ENCODE measurements at places on chromosomes 7 and 10.

DNA sequence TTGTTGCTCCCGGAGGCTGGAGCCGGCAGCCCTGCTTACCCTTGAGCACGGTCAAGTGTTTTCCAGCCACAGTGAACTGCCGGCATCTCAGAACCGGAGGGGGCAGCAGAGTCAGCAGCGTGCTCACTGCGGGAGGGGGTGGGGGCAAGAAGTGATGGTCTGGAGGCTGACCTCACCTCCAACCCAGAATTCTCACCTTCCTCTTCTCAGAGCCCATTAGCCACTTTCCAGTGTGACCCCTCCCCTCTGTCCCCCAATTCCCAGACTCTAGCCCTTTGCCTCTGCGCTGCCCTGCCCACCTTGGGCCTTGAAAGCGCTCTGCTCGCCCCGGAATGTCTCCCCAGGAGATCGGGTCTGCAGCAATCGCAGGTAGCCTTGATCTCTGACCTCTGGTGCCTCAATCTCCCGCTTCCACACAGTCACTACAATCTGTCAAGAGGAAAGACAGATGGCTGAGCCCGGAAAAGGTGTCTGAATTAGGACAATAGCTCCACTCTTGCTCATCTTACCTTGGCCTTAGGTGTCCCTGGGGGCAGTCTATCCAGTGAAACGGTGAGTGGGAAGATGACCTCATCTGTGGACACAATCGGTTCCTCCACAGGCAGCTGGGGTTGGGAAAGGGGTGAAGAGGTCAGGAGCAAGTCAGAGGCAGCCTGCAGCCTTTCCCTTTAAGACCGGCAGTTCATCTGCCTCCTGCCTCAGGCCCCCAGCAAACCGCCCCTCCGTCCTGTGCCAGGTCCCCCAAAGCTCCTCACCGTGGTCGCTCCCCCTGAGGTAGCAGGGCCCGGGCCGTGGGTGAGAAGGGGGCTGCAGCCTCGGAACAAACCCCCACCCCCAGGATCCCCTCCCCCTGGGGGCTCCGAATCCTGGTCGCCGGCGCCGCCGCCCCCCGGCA is 942 bp downstream of the TRAPPC14 start:
- peak; percentile 67 for DNase-seq

DNA sequence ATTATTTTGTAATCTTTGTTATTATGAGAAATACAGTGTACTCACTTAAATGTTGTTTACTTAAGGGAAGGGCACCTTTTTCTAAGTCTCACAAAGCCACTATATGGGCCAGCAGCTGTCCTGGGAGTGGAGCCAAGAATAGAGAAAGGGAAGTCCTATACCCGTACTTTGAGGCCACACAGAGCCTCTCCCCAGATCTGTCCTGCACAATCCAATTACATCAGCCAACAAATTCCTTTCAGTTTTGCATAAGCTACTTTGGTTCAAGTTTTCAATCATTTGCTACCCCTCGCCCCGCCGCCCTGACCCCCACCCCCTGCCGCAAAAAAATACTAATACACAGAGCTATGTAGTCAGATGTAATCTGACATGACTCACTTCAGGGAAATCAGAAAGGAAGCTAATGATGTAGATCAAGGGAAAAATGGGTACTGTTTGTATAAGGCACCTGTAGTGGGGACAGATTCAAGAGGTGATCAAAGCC is 297.4 kb upstream of the NEBL start:
- DNase-seq = peak; percentile 85

- peak; percentile 21 for DNase-seq
These were observed 52.6 kb downstream of the GTF2I start for GRCh38 chr7:74709880-74710671.

DNA sequence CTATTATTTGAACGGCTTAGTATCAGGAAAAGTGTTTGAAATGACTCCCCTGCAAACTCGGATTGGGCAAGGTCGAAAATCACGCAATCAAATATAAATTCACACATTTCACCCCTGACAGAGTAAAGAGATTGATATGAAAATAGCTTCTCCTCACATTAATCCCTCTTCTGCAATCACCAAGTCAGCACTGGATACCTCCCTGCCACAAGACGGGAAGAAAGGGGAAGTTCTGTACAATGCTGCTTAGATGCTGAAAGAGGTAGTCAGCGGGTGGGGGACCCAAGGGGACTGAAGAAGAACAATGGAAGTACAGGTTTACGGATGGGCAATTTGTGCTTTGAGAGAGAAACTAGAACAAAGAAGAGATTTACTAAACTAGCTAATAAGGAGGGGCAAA is 72.0 kb upstream of the ANK3 start:
- DNase-seq = no peak

DNA sequence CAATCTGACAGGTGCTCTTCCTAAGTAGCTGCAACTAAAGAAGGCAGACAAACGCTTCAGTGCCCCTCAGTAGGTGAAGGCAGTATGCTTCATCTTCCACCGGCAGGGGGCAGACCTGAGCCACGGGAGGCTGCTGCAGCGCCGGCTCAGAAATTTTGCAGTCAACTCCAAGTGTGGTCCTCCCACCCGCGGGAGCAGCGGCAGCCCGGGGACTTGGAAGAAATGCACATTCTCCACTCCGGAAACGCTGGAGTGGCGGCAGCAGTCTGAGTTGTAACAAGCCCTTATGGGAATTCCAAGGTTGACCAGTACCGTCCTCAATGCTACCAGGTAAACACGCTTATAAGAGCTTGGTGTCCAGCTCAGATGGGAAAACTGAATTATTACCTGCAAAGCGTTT is 3.4 kb downstream of the IGFBP3 start:
- DNase-seq = peak; percentile 81

DNA sequence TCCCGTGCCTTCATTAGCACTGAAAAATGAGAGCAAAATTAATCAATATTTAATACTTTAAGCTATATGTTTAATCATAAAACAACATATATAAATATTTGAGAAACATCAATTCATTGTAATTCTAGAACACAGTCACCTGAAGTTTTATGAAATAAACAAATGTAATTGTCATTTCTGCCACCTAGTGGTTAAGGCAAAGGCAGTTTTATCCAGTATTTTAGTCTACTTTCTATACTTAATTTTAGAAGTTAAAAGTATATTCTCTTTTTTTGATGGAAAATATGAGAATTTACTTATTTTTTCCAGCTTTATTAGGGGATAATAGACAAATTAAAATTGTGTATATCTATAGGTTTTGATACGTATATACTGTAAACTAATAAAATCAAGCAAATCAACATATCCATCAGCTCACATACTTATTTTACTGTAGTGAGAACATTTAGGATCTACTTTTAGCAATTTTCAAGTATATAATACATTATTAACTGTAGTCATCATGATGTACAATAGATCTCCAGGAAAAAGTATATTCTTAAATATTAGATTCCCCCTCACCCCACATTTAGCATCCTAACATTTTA is 16.9 kb downstream of the PCGF6 start:
- peak; percentile 58 for DNase-seq

DNA sequence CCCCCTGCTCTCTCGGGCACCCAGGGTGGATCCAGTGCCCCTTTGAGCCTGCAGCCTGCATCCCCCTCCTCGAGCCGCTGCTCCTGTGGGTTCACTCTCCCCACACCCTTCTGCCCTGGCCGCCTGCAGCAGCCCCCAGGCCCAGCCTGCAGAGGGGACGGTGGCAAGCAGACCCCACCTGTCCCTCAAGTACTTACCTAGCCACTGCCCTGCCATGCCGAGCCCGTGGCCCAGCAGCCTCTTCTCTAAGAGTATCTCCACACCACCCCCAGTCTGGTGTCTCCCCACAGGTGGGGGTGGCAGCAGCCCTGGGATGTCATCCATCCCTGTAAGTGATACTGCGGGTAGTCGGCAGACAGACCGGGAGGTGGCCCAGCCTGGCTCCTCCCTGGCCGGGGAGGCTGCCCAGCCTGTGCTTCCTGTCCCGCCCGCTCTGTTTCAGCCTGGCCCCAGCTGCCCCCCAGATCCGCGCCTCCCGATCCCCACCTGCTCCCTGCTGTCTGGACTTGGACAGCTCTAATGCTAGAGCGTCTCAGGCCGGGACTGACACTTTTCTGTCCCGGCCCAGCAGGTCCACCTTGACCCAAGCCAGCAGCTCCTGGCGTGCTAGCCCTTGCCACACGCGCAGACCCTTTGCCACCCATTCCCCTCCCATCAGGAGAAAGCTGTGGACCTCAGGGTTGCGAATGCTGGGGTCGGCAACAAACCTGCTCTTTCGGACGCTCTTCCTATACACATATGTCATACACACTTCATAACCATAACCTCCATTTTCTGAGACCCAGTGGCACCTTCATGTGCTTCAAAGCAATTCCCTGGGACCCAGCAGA is 25.0 kb downstream of the YKT6 start:
- DNase-seq = no peak

GRCh38 chr7:155263581-155264143 is 34.0 kb upstream of the INSIG1 start:
- no peak for DNase-seq

DNA sequence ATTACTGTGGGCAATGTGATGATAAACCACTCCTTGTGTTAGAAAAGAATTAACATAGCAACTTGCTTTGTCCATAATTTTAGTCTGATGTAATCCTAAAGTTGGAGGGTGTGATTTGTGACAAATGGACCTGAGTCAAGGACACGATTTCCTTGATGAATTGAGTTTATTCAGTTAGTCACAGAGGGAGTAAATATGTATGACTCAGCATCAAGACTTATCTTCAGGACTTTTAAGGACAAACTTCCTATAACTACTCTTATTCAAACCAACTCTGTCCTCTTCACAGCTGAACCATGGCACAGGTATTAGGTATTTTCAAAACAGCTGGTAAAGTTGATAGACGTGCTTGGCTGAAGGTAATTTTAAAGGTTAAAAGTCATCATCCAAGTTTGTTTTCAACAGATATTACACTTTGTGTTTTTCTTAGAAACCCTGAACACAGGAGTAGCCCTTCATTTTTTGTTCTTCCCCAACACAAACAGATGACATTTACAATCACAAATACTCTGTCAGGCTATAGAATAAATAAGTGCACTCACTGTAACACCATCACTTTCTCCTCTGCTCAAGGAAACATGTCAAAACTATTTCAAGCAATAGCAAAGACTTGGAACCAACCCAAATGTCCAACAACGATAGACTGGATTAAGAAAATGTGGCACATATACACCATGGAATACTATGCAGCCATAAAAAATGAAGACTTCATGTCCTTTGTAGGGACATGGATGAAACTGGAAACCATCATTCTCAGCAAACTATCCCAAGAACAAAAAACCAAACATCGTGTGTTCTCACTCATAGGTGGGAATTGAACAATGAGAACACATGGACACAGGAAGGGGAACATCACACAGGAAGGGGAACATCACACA is 54.5 kb downstream of the COA1 start:
- peak; percentile 90 for DNase-seq

DNA sequence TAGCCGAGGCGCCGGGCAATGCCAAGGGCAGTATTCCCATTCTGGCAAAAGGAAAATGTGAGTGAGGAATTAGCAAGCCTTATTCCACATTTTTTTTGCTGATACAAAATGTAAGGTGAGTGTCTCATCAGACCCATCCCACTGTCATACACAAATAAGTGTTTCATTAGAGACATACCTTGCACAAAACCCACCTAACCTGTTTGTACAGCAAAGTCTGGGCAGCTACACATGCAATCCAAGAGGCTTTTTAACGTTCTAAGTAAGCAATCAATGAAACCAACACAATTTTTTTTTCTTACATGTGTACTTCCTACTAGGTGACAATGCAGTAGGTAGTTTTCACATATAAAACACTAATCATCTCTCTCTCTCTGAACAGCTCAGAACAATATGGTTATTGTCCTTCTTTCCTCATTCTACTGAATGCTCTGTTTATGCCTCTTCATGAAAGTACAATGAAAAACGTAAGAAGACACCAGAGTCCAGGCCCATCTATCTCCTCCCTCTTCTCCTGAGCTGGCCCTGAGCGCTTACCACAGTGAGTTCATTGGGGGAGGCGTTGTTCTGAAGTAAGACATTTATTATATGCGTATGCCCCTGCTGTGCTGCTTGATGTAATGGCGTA is 217.2 kb downstream of the ANK3 start:
- DNase-seq = peak; percentile 95

DNA sequence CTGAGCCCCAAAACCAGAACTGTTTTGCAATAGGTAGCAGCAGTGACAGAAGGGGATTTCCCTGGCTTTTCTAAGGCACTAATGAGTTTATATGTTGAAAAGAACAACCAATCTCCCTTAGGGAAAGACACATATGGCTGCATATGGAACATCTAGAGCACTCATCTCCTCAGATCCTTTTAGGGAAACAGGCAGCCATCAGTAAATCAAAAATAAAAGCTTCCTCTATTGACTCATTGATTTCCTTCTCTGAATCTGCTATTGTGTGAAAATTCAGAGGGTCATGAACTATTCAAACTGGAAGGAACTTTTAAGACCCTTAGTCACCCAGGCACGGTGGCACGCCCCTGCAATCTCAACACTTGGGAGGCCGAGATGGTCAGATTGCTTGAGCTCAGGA is 110.9 kb upstream of the NANOS1 start:
- peak; percentile 46 for DNase-seq

GRCh38 chr10:88333248-88333630 is 249.9 kb downstream of the RNLS start:
- no peak for DNase-seq

- DNase-seq = no peak
These were observed 9.1 kb downstream of the GBF1 start for GRCh38 chr10:102254426-102254825.

DNA sequence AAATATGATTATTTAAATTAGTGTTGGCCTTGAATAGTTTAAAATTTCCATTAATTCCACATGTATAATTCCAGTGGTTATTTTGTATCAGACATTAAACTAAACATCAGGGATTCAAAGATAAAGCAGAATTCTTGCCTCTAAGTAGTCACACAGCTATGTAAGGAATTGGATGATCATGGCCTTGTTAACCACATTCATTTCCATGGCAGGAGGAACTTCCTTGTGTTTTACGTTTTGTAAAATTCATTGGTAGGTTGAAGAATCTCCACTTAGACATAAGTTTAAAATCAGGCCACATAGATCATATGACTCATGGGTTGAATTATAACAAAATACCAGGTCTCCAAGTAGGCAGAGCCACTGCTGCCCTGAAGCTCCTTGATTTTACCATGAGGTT is 289.7 kb downstream of the PLXDC2 start:
- DNase-seq = no peak

- peak; percentile 83 for DNase-seq
These were observed 8.0 kb downstream of the KLF6 start for GRCh38 chr10:3776796-3777571.
